Activated CD4-positive, alpha-beta T cell treated with anti-CD3 and anti-CD28 coated beads, Interleukin-2, amount 10 ng/mL, durations not matched to agents 24 days and 14 days (primary cell): ENCODE measurements at places on chromosomes 5 and 9. TPM values are rescaled to one million over a fixed set of nuclear protein-coding genes. Genes with fewer than 3 reads are reported as not detected.
A peak's percentile ranks its signal among the peaks of the same experiment; 100 is the strongest.

The SLC6A3 gene
- total RNA-seq: not detected in 2 replicates

The F12 gene
- 2.7 and 2.8 TPM in 2 replicates for total RNA-seq

DNA sequence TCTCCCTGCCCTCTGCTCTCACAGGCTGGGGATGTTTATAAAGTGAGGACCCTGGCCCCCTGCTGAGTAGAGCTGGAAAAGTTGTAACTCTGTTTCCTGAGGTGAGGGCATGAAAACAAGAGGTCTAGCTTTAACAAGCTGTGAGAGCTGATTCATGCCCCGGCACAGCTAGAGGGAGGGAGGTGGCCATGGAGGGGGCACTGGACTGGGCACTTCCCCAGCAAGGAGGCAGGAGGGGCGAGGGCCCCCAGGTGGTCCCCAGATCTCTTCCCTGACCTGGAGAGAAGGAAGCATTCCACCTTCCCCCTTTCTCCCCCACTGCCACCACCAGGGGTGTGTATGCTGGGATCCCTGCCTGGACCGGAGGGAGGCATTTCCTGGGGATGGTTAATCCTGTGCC is at the start of gene MSMP:
MSMP (minus strand) TSS at position 13 of the 400 bp plus-strand sequence. CDS start 147 bp downstream, outside the sequence.
- no peak for DNase-seq
- no peaks in the 10 kb centered on the region for H3K27me3 ChIP-seq
- H3K4me3 ChIP-seq: no peak within 1 kb of the TSS

GRCh38 chr9:5800969-5801738 is 31.8 kb downstream of the ERMP1 start:
- no peaks in the 10 kb centered on the region for H3K27me3 ChIP-seq
- H3K27ac ChIP-seq: no peak overlapping the region
- no peak overlapping the region for H3K4me3 ChIP-seq

The ZCCHC9 gene
- 48.5 and 49.7 TPM in 2 replicates for total RNA-seq

- peaks cover 78% of the 10 kb centered on the region for H3K4me1 ChIP-seq
- H3K27me3 ChIP-seq: peaks cover 9% of the 10 kb centered on the region
- H3K36me3 ChIP-seq: peaks cover 76% of the 10 kb centered on the region
- DNase-seq: no peak
These were observed 8.9 kb downstream of the TCF7 start for GRCh38 chr5:134123360-134123759.

- H3K27me3 ChIP-seq: no peaks in the 10 kb centered on the region
- no peak overlapping the region for H3K4me3 ChIP-seq
- no peak overlapping the region for H3K27ac ChIP-seq
These were observed 27.0 kb downstream of the CNOT8 start for GRCh38 chr5:154885439-154885838.

DNA sequence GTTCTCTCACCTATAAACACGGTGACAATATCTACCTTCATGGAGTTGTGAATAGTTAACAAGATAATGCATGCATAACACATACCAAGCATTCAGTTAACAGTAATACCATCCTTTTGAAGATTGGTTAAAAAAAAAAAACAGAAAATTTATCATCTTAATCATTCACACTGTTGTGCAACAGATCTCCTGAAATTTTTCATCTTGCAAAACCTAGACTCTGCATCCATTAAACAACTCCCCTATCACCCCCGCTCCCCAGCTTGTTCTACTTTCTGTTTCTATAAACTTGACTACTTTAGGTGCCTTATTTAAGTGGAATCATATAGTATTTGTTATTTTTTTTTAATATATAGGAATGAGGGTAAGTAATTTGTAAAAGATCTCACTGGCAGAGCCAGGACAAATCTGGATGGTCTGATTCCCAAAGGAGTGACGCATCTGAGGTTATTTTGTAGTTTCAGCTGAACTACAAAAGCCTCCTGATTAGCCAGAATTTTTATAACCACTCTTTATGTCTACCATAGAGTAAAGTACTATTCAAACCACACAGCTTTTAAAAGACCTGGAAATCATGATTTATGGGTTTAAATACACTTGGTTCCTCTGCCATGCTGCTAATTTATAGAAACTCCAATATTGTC is 93.0 kb downstream of the FANCC start:
- no peak overlapping the region for H3K27ac ChIP-seq
- H3K36me3 ChIP-seq: peaks cover 5% of the 10 kb centered on the region
- peaks cover 3% of the 10 kb centered on the region for H3K4me1 ChIP-seq
- H3K27me3 ChIP-seq: no peaks in the 10 kb centered on the region
- no peak overlapping the region for H3K4me3 ChIP-seq
- no peak for DNase-seq

DNA sequence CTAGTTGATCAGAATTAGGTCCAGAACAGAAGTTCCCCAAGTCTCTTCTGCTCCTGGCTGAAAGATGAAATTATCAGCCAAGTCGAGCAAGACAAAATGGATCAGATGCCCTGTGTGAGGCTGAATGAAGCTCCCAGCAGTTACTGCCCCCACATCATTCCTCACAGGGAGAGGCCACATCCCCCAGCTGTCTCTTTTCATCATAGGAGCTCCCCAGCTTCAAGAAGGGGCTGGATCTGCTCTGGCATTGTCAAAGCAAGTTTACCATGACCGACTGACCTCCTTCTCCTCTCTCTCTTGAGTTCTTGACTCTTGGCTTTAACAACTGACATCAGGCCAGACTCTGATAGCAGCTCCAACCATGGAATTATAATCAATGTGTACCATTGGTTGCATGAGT is 133.3 kb upstream of the RAD23B start:
- DNase-seq: no peak
- H3K4me1 ChIP-seq: no peaks in the 10 kb centered on the region
- H3K27me3 ChIP-seq: no peaks in the 10 kb centered on the region
- H3K36me3 ChIP-seq: no peaks in the 10 kb centered on the region
- H3K4me3 ChIP-seq: no peak overlapping the region

DNA sequence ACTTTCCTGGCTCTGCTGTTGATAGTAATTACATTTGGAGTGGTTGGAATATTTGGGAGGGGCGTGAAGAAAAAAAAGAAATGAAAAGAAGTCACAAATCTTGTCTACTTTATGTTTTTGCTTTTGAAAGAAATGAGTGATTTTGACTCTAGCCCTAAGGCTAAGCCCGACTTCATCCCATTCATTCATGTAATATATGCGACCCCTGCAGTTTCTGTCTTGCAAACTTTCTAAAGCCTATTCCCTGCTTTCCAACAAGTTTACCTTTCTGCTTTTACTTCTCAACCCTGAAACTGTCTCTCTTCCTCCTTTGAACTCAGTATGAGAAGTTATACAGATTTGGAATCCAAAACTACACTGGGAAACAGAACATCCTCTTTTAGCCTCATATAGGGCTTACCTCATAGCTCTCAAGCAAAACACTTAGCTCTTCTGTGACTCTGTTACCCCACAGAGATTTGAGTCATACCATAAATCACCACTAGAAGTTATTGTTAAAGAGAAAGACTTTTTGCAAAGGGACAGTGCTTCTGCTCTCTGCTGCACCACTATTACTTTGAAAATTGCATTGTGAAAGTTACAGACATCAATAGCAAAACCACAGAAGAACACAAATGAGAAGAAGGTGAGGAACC is 1.6 kb downstream of the CFAP95 start:
- H3K4me3 ChIP-seq: no peak overlapping the region
- DNase-seq: peak; percentile 54
- H3K36me3 ChIP-seq: peaks cover 3% of the 10 kb centered on the region
- H3K27me3 ChIP-seq: peaks cover 17% of the 10 kb centered on the region
- H3K4me1 ChIP-seq: peaks cover 40% of the 10 kb centered on the region
- H3K27ac ChIP-seq: no peak overlapping the region
